Occipital lobe (tissue), 3 donors: ENCODE measurements at places on chromosomes 1 and 21. TPM values are rescaled to one million over a fixed set of nuclear protein-coding genes. Genes with fewer than 3 reads are reported as not detected.

OR2T5 gene
- total RNA-seq = not detected

VWA5B1 gene
- total RNA-seq = 0.16 TPM

ECE1 gene
- 9.5 TPM for total RNA-seq

OBSCN gene
- 42.4 TPM for total RNA-seq

FHAD1 gene
- 0.31 TPM for total RNA-seq

DNA sequence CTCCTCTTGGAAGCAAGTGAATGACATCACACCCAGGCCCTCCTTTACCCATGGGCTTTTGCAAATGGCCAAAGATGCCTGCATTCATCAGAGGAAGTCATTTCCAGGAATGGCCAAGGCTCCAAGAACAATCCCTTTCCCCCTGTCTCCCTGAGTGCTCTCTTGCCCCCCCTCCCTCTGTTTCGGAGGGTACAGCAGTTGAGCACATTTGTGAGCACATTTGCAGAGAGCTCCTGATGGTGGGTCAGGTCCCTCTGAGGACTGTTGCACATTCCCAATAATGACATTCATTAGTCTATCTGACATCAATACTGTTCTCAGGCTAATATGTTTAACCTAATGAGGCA is 113.4 kb downstream of the MATN1 start:
- no peak for DNase-seq

DNA sequence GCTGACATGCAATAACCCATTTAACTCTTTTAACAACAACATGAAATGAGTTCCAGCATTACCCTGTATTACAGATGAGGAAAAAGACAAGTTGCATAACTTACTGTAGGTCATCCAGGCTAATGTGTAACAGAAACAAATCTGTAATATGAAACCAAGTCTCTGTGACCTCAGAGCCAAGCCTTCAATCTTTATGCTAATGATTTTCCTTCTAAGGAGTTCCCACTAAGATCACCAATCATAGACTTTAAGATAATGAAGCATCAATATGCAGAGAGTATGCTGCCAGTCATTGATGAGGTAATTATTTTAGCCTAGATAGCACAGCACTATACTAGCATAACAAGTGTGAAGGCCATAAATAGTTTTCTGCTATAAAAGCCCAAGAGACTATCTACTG is 35.6 kb upstream of the RNPC3 start:
- no peak for DNase-seq
